ENCODE measurements at places on chromosomes 12 and 14. TPM values are rescaled to one million over a fixed set of nuclear protein-coding genes. Genes with fewer than 3 reads are reported as not detected.
A peak's percentile ranks its signal among the peaks of the same experiment; 100 is the strongest.

DNA sequence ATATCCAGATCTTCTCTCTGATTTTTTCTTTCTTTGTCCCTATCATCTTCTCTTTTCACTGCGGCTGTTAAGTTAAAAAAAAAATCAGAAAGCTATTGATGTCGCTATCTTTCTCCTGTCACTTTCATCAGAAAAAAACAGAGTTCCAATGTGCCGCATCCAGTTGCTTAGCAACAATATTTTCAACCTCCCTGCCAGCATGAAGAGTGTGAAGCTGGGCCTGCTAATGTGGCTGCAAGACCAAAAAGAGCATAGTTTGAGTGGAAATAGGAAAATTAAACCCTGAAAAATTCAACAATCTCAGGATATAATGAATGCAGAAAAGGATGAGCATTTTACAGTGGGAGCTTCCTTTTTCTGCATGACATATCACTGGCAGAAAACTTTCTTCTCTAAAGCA, 1025.4 kb upstream of the LRFN5 start:
- no peak for DNase-seq

GRCh38 chr12:240566-240965, 22.1 kb downstream of the SLC6A13 start:
- DNase-seq = no peak

GRCh38 chr14:55760789-55761566, 181.0 kb downstream of the KTN1 start:
- DNase-seq = no peak

DNA sequence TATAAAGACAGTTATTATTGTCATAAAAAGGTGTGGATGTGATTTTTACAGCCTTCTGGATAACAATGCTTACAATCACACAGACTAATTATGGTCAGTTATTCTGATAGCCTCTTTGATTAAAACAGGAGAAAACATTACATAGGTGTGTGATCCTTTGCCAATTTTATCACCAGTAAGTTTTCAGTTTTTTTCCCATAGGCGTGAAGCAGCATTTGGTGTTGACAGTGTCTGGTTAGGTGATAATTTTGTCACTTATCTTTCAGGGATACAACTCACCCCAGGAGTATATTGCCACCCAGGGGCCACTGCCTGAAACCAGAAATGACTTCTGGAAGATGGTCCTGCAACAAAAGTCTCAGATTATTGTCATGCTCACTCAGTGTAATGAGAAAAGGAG, 208.8 kb downstream of the EPS8 start:
- no peak for DNase-seq

GRCh38 chr12:56894698-56895368, 39.4 kb downstream of the SDR9C7 start:
- no peak for DNase-seq

GRCh38 chr12:82326905-82327503, 31.2 kb downstream of the CCDC59 start:
- no peak for DNase-seq

DNA sequence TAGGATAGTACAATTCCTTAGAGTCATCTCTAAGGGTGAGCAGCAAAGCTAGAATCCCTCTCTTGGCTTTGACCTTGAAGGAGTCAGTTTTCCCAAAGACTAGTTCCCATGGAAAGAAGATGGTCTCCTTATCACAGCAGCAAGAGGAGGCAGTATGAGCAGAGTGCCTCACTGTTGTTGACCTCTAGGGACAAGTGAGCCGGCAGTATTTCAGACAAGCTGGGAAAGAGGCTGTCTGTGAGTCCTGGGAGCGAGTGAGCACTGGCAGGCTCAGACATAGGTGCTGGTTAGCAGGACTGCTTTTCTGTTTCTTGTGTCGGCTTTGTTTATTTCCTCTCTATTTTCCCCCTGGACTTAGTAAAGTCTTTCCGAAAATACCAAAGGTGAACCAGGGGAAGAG, 60.7 kb downstream of the NTF3 start:
- DNase-seq = no peak

GRCh38 chr14:49962621-49963020, 69.7 kb downstream of the ARF6 start:
- no peak for DNase-seq

- no peak for DNase-seq
Measured at GRCh38 chr14:25118671-25119070, 68.7 kb upstream of the STXBP6 start.

GRCh38 chr12:115380546-115381120, 696.7 kb upstream of the TBX3 start:
- no peak for DNase-seq

DNA sequence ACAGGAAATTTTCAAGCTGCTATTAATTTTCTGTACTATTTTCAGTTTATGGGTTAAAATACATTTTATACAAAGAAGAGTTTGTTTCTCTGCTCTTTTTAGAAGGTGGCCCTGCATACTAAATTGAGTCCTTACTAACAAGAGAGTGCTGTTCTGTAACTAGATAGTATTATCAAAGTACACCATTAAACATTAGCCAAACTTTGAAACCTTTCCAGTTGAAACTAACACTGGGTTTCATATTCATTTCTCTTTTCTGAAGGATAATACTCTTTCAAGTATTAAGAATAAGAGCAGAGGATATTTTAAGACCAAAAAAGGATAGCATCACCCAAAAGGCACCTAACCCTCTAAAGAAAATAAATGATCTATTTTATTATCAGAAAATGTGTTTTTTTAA, 47.2 kb downstream of the PEBP1 start:
- DNase-seq = no peak

GRCh38 chr12:31369712-31370521, 44.0 kb upstream of the SINHCAF start:
- peak; percentile 10 for DNase-seq

GRCh38 chr14:105200074-105200473, 19.0 kb upstream of the NUDT14 start:
- DNase-seq = no peak

DNA sequence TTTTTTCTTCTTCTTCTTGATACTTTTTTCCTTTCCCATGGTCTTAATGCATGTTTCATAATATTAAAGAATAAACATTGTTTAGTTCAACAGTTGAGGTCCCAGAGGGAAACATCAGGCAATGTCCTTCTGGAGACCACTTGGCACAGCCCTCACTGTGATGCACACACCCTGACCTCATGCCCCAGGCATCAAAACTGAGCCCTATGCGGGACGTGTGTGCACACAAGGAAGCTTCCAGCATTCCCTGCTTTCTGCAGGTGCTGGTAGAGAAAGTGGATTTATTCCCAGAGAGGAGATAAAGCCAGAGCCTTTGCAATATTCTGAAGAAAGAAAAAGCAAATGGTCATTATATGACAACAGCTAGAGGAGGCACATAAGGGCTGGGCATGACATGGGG, 16.0 kb upstream of the CMKLR1 start:
- no peak for DNase-seq

GRCh38 chr14:60189923-60190840, 25.0 kb upstream of the DHRS7 start:
- DNase-seq = no peak

DNA sequence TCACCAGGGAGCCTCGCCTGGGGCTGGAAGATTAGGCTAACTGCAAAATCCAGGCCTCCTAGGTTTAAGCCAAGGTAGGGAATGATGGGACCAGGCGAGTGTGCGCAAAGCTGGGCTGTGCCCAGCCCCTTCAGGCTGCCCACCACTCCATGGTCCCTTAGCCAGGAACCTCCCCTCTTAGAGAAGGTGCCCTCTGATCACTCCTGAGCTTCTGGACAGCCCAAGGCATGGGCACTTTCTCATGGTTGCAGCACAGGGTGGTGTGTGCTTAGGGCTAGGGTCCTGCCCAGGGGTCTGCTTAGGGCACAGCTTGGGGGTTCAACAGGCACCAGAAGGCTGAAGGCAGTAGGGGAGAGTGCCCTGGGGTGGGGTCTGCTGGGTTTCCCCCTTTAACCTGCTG, 69.0 kb downstream of the PRIMA1 start:
- no peak for DNase-seq

GRCh38 chr12:12613344-12613743, 1.7 kb downstream of the CREBL2 start:
- DNase-seq = no peak

DNA sequence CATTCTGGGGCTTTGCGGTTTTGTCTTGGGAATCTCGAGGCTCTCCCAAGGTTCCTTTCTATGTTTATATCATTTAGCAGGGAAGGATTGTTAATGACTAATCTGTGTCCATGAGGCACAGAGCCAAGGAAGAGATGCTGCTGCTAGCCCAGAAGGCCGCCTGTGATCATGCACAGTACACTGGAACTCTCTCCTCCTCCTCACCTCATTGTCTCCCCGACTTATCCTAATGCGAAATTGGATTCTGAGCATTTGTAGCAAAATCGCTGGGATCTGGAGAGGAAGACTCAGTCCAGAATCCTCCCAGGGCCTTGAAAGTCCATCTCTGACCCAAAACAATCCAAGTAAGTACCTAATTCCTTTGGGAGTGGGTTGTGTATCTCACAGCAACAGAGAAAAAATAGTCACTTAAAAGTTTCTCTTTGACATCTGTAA, at the start of gene NR1H4:
Gene NR1H4, plus strand, starts transcription at position 151 of the 435 bp plus-strand sequence. CDS start 19,458 bp downstream, outside the sequence.
- no peak for DNase-seq

DNA sequence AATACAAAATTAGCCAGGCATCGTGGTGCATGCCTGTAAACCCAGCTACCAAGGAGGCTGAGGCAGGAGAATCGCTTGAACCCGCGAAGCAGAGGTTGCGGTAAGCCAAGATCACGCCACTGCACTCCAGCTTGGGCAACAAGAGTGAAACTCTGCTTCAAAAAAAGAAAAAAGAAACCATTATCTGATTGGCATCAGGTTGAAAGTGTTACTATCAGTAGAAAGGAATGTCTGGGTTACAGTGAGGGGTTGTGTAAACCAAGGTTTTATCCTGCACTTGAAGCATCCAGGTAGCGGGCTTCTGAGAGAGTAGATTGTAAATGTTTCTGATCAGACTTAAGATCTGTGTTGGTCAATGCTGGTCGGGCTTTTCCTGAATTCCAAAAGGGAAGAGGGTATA, 14.1 kb upstream of the OXA1L start:
- no peak for DNase-seq

- DNase-seq = no peak
Measured at GRCh38 chr14:53399057-53399456, 245.9 kb upstream of the DDHD1 start.

GRCh38 chr12:56759263-56759908, 3.7 kb upstream of the HSD17B6 start:
- no peak for DNase-seq

GRCh38 chr14:32761381-32761968, 177.2 kb upstream of the NPAS3 start:
- DNase-seq = no peak

- no peak for DNase-seq
Measured at GRCh38 chr12:81610955-81611889, 147.9 kb downstream of the PPFIA2 start.

GRCh38 chr14:62443796-62444195, 601.5 kb downstream of the KCNH5 start:
- no peak for DNase-seq

GRCh38 chr14:95345032-95345431, 25.3 kb upstream of the CLMN start:
- no peak for DNase-seq

Gene SOAT2
- polyA plus RNA-seq = 0.34 TPM

Gene ETFBKMT
- polyA plus RNA-seq = 0.94 TPM

Gene PTPN11
- polyA plus RNA-seq = 87.9 TPM

Gene C12orf76
- polyA plus RNA-seq = 8.9 TPM

Gene LRP1-AS
- not detected for polyA plus RNA-seq

Gene ATF7
- 22.9 TPM for polyA plus RNA-seq

Gene RHOJ
- 78.7 TPM for polyA plus RNA-seq

Gene CIDEB
- 0.98 TPM for polyA plus RNA-seq

Gene LRTM2
- polyA plus RNA-seq = not detected

Gene FAM161B
- polyA plus RNA-seq = 2.6 TPM

Gene SYNDIG1L
- polyA plus RNA-seq = not detected

Gene CLEC9A
- not detected for polyA plus RNA-seq

Gene BEST3
- polyA plus RNA-seq = not detected

Gene GPR135
- polyA plus RNA-seq = 1.3 TPM

Gene KRT80
- polyA plus RNA-seq = 4.2 TPM

Data from BJ (cell line).